B cell (primary cell): ENCODE measurements at places on chromosomes 2 and 18. TPM values are rescaled to one million over a fixed set of nuclear protein-coding genes. Genes with fewer than 3 reads are reported as not detected.

Gene ARHGAP25
- total RNA-seq: 207 and 221 TPM in 2 replicates

Gene CRYBA2
- not detected in 2 replicates for total RNA-seq

Gene TBR1
- not detected in 2 replicates for total RNA-seq

Gene RAMP1
- 12.4 and 15.7 TPM in 2 replicates for total RNA-seq

Gene MRPS9
- total RNA-seq: 18.3 and 19.8 TPM in 2 replicates

Gene MZT2A
- 72.6 and 76.1 TPM in 2 replicates for total RNA-seq
